ENCODE measurements at places on chromosomes 12 and 14. TPM values are rescaled to one million over a fixed set of nuclear protein-coding genes. Genes with fewer than 3 reads are reported as not detected.

DNA sequence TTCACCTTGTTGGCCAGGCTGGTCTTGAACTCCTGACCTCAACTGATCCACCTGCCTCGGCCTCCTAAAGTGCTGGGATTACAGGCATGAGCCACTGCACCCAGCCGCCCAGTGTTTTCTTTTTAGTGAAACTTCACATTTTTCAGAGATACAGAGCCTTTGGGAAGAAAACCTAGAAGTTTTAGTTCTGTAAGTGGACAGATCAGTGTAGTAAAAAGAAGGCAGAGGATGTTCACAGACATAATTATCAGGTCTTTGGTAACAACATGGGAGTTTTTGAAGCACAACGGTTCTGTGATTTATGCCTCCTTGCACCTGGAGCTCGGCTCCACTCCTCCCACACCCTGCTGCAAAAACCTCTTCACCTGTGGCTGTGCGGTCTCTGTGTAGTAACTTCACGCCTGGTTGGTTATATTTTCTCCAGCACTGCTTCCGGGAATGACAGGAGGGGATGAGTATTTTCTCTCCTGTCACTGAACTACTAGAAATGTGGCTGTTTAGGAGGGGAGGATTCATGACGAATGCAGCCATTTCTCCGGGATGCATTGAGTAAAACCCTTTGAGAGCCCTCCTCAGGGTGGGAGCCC, 67.0 kb downstream of the ARF6 start:
- peak; percentile 20 for DNase-seq
- no peak overlapping the region for H3K27ac ChIP-seq
- H3K27me3 ChIP-seq, result no peaks in the 10 kb centered on the region
- no peaks in the 10 kb centered on the region for H3K4me1 ChIP-seq
- no peaks in the 10 kb centered on the region for H3K36me3 ChIP-seq
- H3K4me3 ChIP-seq, result no peak overlapping the region

DNA sequence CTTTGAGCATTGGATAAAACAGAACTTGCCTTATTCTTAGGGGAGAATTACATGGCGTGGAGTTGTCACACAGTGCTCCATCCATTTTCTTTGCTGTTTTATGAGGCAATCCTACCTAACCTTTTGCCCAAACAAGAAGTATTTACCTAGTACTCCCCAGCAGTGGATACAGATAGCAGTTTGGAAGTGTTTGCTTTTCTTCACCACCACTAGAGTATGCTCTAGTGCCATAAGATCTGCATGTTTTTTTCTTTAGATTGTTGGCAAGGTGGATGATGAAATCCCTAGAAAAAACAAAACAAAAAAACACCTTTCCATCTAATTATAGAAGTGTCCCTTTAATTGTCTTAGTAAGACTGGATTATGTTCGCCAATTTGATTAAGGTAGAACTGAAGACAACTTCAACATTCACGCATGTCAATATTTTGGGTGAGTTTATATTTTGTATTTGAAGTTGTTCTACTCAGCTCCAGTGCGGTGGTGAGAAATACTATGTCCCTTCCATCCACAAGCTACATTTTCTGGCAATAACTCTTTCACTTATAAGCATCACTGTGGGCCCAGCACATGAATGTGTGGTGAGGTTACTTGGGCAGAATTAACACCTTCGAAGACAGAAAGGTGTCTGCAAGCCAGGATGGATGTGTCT, 23.6 kb upstream of the TMEM260 start:
- peaks cover 20% of the 10 kb centered on the region for H3K4me1 ChIP-seq
- DNase-seq, result no peak
- H3K4me3 ChIP-seq, result no peak overlapping the region
- no peak overlapping the region for H3K27ac ChIP-seq
- no peaks in the 10 kb centered on the region for H3K27me3 ChIP-seq
- no peaks in the 10 kb centered on the region for H3K36me3 ChIP-seq

- H3K4me3 ChIP-seq, result no peak overlapping the region
- DNase-seq, result no peak
- no peaks in the 10 kb centered on the region for H3K36me3 ChIP-seq
- no peaks in the 10 kb centered on the region for H3K4me1 ChIP-seq
- H3K27me3 ChIP-seq, result no peaks in the 10 kb centered on the region
These were observed 82.0 kb downstream of the PRKCH start for GRCh38 chr14:61403411-61403810.

DNA sequence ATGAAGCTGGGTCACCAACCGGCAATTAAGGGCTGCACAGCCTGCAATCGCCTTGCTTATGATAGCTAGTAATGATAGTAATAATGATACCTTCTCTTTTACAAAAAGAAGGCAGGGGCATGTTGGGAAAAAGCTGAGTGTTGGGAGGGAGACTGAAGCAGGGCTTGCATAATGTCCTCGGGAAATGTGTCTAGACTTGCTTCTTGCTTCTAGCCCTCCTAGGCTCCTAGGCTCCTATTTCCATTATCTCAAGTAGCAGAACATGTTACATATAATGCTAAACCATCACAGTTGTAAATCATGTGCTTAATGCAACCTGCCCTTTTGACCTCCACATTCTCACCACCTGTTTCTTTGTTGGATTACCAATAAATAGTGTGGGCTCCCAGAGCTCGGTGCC, 18.7 kb downstream of the RERGL start:
- H3K4me1 ChIP-seq, result no peaks in the 10 kb centered on the region
- DNase-seq, result no peak
- no peaks in the 10 kb centered on the region for H3K36me3 ChIP-seq
- H3K4me3 ChIP-seq, result no peak overlapping the region
- no peak overlapping the region for H3K27ac ChIP-seq

GRCh38 chr12:45732250-45732649, 2.7 kb downstream of the ARID2 start:
- no peak overlapping the region for H3K27ac ChIP-seq
- no peak for DNase-seq
- no peaks in the 10 kb centered on the region for H3K27me3 ChIP-seq
- peak overlapping the region; percentile 92 for H3K4me3 ChIP-seq
- peaks cover 42% of the 10 kb centered on the region for H3K36me3 ChIP-seq

- peak overlapping the region; percentile 98 for H3K4me3 ChIP-seq
- H3K4me1 ChIP-seq, result no peaks in the 10 kb centered on the region
- H3K27me3 ChIP-seq, result no peaks in the 10 kb centered on the region
- H3K27ac ChIP-seq, result no peak overlapping the region
These were observed 1.8 kb downstream of the MON2 start for GRCh38 chr12:62468397-62468796.

The MLF2 gene
- 393 TPM for total RNA-seq

The TAS2R31 gene
- total RNA-seq, result 5.9 TPM

Data from endodermal cell (in vitro differentiated cells).